ENCODE measurements at places on chromosomes 1 and 21. TPM values are rescaled to one million over a fixed set of nuclear protein-coding genes. Genes with fewer than 3 reads are reported as not detected.

DNA sequence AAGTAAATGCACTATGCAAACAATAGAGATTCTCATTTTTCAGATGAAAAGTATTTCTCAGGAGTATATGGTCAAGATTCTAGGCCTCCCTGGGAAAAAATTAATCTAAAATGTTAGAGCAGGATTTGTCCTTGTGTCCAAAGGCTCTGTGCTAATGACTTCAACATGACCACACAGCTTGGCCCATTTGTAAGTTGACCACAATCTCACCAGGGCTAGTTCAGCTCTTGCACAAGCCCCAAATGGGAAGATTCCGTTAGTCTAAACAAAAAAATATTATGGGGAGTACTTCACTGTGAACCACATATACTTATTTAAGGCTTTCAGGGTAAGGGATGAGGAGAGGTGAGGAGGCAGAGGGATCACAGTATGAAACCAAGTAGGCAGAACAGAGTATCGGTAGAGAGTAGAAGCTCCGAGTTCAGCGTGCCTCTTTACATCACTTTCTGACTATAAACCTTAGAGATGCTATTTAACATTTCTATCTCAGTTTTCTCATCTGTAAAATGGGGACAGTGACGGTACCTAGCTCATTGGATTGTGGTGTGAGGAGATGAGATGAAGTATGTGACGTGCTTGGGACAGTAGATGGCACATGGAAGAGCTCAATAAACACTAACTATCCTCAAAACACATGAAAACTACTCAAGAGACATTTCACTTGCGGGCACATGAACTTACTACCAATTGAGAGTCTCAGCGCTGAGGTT is 37.8 kb upstream of the CTTNBP2NL start:
- DNase-seq: peak; percentile 44

GRCh38 chr1:70993798-70994197 is 53.8 kb downstream of the PTGER3 start:
- no peak for DNase-seq

- DNase-seq: peak; percentile 65
These were observed 36.0 kb upstream of the DISC1 start for GRCh38 chr1:231590453-231591198.

DNA sequence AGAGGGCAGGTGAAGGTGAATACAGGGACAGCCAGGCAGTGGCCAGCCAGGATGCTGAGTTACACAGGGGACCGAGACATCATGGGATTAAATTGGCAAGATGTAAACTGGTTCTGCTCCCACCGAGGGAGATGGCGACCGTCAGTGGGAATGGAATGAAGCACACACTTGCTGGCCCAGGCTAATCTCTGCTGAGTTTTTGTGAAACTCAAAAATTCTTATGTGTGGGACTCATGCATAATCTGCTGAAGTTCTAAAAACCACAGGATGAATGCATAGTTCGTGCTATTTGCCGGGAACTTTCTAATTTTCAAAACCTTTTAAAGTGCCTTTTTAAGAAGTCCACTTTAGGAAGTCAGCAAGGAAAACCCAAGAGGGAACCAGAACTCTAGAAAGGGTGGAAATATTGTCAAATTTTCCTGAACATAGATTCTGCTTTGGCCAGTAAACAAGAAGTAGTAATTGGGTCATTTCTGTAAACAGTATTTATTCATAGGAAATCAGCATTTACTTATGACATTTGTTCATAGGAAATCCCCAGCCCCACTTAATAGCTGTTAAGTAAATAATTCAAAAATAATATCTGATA is 85.4 kb upstream of the ROR1 start:
- DNase-seq: peak; percentile 26

- no peak for DNase-seq
These were observed 16.9 kb downstream of the CCSAP start for GRCh38 chr1:229325853-229326487.

DNA sequence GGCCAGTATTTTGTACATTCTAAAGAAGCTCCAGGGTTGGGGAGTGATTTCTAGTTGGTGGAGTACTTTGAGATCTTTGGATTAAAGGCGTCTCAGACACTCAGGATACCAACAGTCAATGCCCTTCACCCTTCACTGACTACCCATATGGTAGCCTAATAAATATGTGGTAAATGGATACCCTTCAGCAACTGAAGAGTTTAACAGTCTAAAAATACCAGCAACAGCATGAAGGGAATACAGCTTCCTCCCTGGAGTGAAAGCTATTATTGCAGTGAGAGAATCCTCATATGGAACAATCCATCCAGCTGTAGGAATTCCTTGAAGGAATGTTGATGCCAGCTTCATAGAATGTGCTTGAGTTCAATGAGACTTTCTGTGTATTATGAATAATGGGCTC is 26.8 kb downstream of the DNAJC11 start:
- DNase-seq: no peak

DNA sequence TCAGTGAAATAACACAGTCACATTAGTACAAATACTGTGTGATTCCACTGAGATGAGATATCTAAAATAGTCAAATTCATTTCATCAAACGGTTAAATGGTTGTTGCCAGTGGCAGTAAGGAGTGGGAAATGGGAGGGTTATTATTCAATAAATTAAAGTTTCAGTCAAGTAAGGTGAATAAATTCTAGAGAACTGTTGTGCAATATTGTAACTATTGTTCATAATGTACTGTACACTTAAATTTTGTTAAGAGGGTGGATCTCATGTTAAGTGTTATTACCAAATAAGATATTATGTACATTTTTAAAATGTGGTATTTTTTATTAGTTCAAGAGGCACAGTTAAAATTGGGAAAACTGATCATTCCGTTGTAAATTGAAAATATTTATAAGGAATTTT is 463.3 kb upstream of the BRINP3 start:
- no peak for DNase-seq

The ACOT11 gene
- total RNA-seq: 0.77 TPM

The RCSD1 gene
- total RNA-seq: under 0.01 TPM

The TSPAN1 gene
- total RNA-seq: 0.26 TPM
